ENCODE measurements at places on chromosomes 2 and 18. TPM values are rescaled to one million over a fixed set of nuclear protein-coding genes. Genes with fewer than 3 reads are reported as not detected.

The SLC9A4 gene
- total RNA-seq: not detected

The TSN gene
- total RNA-seq: 48.8 TPM

The RAD51AP2 gene
- total RNA-seq: not detected

The BOLL gene
- total RNA-seq: not detected

The RSAD2 gene
- 0.19 TPM for total RNA-seq

The COLEC12 gene
- 0.94 TPM for total RNA-seq

The PPP1R1C gene
- not detected for total RNA-seq
